Mucosa of gallbladder (tissue), 1 donor: ENCODE measurements at places on chromosomes 7 and 10. TPM values are rescaled to one million over a fixed set of nuclear protein-coding genes. Genes with fewer than 3 reads are reported as not detected.

GRCh38 chr10:99234791-99235657, 628 bp downstream of the HPSE2 start:
- no peak for DNase-seq

The CCL26 gene
- total RNA-seq: 0.89 TPM

The HOXA13 gene
- 0.06 TPM for total RNA-seq

The ATG9B gene
- 1.2 TPM for total RNA-seq

DNA sequence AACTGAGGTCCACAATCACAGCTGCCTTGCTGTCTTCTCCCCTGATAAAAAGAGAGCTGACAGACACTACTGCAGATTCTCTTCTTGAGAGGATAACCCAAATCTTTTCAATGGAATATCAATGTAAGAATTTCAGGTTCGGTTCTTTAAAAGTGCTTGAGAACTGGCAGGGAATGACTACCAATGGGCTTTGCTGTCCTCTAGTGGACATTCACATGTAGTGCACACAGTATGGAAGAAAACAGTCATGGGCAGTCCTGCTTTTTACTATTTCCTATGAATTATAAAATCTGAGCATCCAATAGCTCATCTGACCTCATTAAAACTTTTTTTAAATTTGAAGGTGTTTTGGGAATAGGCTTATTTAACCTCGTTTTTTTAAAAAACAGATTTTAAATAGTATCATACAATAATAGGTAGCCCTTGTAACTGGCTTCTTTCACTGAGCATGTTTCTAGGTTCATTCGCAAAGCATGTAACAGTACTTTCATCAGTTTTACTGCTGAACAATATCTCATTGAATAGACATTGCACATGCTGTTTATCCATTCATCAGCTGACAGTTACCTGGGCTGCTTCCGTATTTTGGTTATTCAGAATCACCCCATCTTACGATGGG, 18.3 kb downstream of the FZD9 start:
- DNase-seq: peak; percentile 44

- no peak for DNase-seq
These were observed 97.2 kb downstream of the JAZF1 start for GRCh38 chr7:28083164-28083997.

The PSD gene
- total RNA-seq: 106 TPM

DNA sequence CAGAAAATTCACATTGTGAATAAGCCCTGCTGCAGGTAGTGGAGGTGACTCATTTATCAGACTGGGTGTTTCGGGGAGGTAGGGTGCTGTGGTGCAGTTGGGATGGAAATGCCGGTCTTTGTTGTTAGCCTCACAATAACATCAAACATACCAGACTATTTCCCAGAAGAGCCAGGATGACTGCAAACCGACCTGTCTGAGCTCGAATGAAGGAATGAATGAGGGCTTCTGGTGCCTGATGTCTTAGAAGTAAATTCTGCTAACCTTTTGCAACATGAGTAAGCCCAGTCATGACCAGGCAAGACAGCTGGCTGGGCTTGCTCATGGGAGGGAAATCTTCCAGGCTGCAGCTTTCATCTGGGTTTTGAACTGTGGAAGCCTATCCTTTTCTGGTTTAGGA, 2.4 kb upstream of the VDAC2 start:
- DNase-seq: no peak

The FRMPD2 gene
- 0.23 TPM for total RNA-seq

The GPR158 gene
- 0.09 TPM for total RNA-seq

GRCh38 chr10:101624526-101625102, 36.5 kb downstream of the DPCD start:
- DNase-seq: no peak

DNA sequence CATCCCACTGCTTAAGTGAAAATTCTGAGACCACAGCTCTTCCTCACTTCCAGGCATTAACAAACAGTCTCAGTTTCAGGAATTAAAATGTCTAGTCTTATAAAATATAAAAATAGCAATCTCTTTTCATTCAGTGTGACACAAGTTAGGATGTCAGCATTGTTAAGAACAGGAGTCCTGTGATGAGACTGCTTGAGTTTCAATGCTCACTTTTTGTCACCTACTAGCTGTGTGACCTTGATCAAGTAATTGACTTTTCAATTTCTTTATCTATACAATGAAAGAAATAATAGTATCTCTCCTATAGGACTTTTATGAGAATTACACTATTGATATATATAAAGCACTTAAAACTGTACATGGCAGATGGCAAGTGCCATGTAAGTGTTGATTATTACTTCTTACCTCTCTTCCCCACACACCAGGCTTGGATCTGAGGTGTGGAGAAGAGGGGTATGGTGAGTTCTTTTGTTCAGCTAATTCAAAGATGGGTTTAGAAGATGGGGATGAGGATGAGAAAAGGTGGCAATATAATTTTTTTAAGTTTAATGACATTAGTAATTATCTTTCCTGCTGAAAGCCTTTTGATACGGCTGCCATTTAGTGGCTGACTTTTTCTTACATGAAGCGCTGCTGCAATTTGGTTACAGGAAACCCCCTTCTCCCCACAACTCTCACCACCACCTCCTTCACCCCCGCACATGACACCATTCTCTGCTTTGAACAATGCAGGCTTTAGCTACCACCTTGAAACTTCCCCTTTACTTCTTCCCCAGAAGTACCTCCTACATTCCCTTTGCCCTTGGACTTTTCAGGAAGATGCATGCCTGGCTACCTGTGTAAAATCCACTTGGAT, 20.8 kb upstream of the HYAL4 start:
- no peak for DNase-seq

DNA sequence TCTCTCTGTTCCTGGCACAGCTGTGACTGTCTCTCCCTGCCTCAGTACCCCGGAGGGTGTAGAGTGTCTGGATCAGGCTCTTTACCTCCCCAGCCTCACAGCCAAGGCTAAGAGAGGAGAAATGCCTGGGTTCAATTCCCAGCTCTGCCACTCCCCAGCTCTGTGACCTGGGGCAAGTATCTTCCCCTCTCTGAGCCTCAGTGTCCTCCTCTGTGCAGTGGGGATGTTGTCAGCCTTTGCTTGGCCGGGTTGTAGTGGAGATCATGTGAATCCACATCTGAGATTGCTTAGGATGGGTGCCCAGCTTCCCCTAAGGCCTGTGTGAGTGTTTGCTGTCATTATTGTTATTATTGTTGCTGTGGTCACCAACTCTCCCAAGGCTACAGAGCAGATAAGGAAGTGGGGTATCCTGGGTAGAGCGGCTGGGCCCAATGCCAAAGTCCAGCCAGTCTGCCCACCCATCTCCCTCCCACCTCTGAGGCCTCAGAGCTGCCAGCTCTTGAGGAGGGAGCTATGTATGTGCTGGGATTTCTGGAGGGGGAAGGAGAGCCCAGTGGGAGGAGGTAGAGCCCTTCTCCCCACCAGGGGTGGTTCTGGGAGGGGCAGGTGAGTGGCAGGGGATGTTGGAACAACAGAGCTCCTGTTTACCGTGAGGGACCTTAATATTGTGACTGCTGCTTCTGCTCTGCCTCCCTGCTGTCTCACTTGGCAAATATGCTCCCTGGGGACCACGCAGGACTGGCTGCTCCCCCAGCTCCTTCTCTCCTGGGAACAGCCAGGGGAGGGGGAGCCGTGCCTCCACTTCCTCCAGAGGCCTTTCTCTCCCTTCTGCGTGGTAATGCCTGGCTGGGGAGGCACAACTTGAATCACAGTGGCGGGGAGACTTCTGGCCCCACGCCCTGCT, 170.5 kb downstream of the RPS24 start:
- DNase-seq: no peak

DNA sequence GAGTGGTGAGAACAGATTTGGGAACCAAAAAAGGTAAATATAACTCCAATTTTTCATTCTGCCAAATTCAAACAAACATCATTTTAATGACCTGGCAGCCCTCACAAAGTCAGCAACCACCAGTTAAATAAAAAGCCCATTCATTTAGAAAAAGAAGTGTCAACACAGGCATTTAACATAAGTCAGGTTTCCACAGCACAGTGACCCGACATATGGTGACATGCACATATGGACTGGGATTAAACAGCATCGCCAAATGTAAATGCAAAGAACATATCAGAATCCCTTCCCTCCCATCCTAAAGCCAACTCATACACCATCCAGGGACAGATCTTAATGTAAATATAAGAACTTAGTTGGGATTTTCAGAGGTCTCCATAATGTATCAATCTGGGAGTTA, 293.2 kb downstream of the FGFR2 start:
- no peak for DNase-seq

DNA sequence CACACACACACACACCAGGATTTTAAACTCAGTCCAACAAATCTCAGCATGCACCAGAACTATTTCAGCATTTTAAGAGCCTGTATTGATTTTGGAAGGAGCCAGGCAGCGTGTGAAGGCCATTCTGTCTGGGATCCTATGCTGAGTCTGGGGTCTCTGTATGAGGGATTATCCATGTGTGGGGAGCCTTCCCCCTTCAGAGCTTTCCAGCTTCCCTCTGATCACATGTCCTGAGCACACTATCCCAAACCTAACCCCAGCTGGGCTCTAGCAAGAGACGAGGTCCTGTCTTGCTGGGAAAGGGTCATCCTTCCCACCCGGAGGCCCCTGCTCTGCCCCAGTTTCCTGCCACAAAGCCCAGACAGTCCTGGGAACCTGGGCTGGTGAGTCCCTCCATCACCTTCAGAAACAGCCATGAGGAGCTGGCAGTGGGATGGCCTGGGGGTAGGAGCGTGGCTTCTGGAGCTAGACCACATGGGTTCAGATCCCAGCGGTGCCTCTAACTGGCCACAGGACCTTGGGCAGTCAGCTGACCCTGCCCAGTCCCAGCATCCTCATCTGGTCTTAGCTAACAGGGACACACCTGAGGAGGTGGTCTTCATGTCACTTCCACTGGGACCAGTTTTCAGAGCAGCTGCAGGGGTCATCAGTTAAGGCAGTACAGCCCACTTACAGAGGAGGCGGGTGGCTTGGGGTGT, 79.6 kb upstream of the RET start:
- no peak for DNase-seq

The FAM200A gene
- 7.3 TPM for total RNA-seq

The ARF5 gene
- total RNA-seq: 129 TPM

The FBXL13 gene
- 2.5 TPM for total RNA-seq

- no peak for DNase-seq
These were observed 121.8 kb upstream of the AFAP1L2 start for GRCh38 chr10:114526126-114526503.

The MBLAC1 gene
- total RNA-seq: 4.3 TPM

- no peak for DNase-seq
These were observed 152.0 kb upstream of the LRGUK start for GRCh38 chr7:133975130-133975529.

The ASAH2 gene
- 2.8 TPM for total RNA-seq

DNA sequence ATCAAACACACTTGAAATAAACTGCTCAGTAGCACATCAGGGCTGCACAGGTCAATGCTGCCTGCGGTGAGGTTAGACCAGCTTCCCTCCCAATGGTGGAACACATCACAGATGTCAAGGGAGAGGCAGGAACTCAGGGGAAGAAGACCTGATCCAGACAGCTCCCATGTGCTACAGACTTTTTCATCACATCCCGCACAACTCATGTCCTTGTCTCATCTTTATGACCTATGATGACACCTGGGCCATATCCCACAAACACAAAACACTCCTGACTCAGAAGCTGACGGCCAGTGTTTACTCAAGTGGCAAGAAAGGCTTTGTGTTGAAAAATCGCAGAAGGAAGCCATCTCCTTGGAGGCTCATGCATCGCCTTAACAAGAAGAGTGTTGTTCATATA, 91.6 kb downstream of the HTR5A start:
- no peak for DNase-seq

DNA sequence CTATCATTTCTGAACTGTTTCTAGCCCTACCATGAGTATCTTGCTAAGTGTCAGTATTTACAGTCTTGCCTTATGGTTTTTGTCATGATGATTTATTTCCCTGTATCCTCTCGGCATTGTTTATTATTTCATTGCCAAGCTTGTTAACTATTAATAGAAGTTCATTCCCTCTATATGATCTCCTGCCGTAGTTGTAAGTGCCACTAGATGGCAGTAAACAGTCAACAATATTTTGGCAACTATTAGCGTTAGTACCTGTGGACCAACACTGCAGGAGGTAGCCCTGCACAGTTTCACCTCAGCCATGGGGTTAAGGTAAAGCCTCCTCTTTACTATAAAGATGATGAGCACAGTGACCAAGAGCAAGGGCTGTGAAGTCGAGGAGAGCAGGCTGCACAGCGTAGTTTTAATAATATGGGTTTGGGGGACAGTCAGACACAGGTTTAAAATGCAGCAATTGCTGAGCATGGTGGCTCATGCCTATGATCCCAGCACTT, 26.1 kb upstream of the CCNJ start:
- peak; percentile 59 for DNase-seq

GRCh38 chr7:50782375-50783208, at the start of gene GRB10:
GRB10 (minus strand) TSS chr7:50782896; CDS start chr7:50732322, 50,574 bp downstream.
- DNase-seq: peak; percentile 37

- DNase-seq: no peak
These were observed 42.8 kb upstream of the RABGEF1 start for GRCh38 chr7:66697449-66698438.

The XRCC2 gene
- 0.69 TPM for total RNA-seq

The CPEB3 gene
- total RNA-seq: 9.7 TPM

- no peak for DNase-seq
These were observed 39.6 kb downstream of the TSPAN15 start for GRCh38 chr10:69490876-69491275.

DNA sequence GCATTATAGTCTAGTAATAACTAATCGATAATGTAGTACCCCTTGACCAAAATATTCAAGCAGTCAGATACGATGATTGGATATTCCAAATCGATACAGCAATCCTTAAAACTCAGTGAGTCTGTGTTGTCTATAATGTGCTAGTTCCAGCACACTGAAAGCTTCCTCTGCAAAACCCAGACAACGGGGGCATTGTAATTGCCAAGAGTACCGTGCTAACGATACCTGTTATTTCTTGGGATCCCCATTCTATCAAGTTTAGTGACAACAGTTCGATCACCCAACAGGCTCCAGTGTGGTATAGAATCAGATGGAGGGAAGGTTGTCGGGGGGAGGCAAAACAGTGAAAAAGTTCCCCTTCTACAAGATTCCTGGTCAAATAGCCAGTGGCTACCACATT, 865 bp downstream of the ZNF438 start:
- DNase-seq: no peak

The SPDYE8 gene
- total RNA-seq: not detected

DNA sequence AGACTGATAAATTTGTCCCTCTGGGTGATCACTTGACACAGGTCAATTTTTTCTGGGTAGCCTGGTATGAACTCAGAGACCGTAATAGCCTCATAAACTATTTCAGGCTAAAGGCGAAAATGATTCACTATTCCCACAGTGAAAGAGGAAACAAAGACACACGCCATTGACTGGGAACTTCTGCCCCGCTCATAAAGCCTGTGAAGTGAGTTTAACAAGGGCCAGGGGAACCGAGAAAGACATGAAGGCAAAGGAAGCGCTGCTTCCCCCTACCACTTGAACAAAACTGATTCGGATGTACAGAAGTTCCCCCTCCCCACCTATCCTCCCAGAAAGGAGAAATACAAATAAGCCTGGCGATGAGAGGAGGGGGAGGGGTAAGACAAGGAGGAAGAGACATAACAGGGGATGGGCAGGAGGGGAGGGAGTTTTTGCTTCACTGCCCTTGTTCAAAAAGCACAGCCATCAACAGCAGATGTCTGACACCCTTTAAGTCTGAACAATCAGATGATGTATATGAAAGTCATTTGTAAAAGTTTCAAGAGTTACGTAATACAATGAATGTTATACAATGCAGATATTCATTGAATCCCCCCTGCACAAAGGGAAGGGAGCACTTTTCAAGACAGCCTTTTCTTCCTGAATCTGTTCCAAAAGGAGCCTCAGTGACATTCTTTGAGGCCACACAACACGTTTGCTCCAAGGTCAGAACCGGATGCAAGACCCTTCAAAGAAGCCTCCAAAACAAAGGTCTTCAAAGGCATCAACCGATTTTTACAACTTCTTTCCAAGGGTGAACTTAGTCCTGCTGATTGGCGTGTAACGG, 734 bp downstream of the ABCB4 start:
- DNase-seq: no peak
